Mesenchymal stem cell (in vitro differentiated cells and primary cell): ENCODE measurements at places on chromosomes 2 and 18.

DNA sequence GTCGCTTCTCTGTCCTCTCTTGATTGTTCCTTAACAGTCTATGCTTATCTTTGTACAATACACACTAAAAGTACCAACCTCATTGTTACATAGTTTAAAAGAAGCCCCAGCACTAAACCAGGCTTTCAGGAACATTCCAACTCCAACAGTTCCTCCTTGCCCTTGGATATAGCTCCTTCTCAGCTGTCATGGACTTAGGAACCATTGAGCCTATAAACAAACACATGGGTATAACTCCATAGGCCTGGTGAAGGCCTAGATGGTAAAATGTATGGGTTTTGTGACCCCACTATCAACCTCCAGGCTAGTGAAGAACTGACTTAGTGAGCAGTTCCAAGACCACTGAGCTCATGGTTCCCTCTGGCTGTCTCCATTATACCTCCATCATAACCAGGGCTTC, 74.8 kb upstream of the SLC39A10 start:
- H3K36me3 ChIP-seq = no peaks in the 10 kb centered on the region
- no peak overlapping the region for H3K4me3 ChIP-seq
- H3K27me3 ChIP-seq = no peaks in the 10 kb centered on the region
- DNase-seq = no peak
- H3K27ac ChIP-seq = no peak overlapping the region
- H3K4me1 ChIP-seq = no peaks in the 10 kb centered on the region

- DNase-seq = no peak
- no peak overlapping the region for H3K27ac ChIP-seq
- H3K4me1 ChIP-seq = no peaks in the 10 kb centered on the region
- H3K27me3 ChIP-seq = no peaks in the 10 kb centered on the region
- no peak overlapping the region for H3K4me3 ChIP-seq
Observed at GRCh38 chr2:181851726-181852125, 39.8 kb upstream of the ITPRID2 start.

GRCh38 chr2:3611589-3611988, 16.7 kb downstream of the COLEC11 start:
- DNase-seq = no peak
- H3K27me3 ChIP-seq = peaks cover 15% of the 10 kb centered on the region
- no peak overlapping the region for H3K27ac ChIP-seq
- H3K36me3 ChIP-seq = no peaks in the 10 kb centered on the region
- H3K4me1 ChIP-seq = no peaks in the 10 kb centered on the region

DNA sequence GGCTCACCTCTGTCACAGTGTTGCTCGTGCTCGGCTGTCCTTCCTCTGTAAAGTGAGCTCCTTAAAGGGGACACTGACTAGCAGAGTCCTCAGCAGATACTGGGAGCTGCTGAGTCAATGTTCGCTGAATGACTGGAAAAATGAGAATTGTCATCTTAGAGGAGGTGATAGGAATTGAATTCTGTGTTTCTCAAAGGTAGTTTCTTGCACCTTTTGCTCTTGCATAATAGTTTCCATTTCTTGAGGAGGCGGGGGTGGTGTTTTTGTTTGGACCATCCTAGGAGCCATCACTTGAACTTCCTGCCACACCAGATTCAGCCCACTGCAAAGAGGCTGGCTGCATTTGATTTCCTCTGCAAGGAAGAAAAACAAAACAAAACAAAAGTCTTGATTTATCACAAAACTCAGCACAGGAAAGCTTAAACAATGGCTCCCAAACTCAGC, 11.4 kb upstream of the RFX8 start:
- H3K4me1 ChIP-seq = no peaks in the 10 kb centered on the region
- H3K36me3 ChIP-seq = no peaks in the 10 kb centered on the region
- H3K27me3 ChIP-seq = no peaks in the 10 kb centered on the region
- H3K27ac ChIP-seq = no peak overlapping the region
- no peak overlapping the region for H3K4me3 ChIP-seq

DNA sequence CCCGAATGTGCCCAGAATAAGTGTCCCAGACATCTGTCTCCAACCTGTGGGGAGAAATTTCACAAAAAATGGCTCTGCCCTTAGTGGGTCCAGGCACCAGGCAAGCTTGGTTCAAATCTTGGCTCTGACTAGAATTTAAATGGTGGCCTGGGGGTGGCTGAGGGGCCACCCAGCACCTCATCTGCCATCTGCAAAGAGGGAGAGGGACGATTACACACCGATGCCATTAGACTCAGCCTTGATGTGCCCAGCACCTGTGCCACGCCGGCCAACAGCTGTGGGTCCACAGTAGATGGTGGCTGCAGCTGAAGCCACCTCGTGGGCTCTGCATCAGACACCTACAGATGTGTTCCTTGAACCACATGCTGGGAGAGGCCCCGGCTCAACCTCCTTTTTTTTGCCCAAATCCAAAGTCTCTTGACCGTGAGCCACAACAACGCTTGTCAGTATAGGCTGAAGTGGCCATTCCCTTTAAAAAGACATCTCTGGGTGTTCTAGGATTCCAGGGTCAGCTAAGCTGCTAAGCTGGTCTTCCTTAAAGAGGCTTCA, 222.0 kb upstream of the RAB6C start:
- no peak for DNase-seq
- H3K4me3 ChIP-seq = no peak overlapping the region
- H3K4me1 ChIP-seq = peaks cover 1% of the 10 kb centered on the region
- peaks cover 9% of the 10 kb centered on the region for H3K27me3 ChIP-seq
- no peaks in the 10 kb centered on the region for H3K36me3 ChIP-seq
- no peak overlapping the region for H3K27ac ChIP-seq

DNA sequence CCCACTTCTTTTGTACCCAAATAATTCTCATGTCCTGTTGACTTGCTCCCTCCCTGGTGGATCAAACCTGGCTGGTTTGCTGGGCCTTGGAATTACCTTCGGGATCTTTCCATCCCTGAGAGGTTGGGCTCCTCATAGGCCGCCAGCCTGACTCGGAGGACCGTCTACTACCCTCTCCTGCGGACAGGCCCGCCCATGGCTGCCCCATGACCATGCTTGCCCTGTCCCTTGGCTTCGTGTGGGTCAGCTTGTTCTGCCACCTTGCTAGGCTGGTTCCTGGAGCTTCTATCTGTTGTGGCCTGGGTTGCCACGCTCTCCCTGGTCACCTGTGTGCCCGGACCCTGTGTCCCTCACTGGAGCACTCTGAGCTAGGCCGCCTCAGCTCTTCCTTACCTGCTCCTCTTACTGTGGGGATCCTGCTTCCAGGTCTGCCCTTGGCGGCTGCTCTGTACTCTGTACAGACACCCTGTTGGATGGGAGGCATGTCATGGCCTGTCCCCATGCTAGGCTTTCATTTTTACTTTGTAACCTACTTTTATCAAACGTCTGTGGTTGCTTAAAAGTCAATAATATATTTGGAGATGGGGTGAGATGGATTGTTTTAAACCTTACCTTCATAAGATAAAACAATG, 29.7 kb upstream of the FHL2 start:
- H3K27me3 ChIP-seq = peaks cover 42% of the 10 kb centered on the region
- H3K4me1 ChIP-seq = no peaks in the 10 kb centered on the region
- no peak for DNase-seq
- no peaks in the 10 kb centered on the region for H3K36me3 ChIP-seq
- no peak overlapping the region for H3K27ac ChIP-seq

GRCh38 chr2:15299904-15300520, 261.1 kb downstream of the NBAS start:
- H3K4me3 ChIP-seq = no peak overlapping the region
- H3K36me3 ChIP-seq = peaks cover 44% of the 10 kb centered on the region
- H3K27ac ChIP-seq = no peak overlapping the region
- peaks cover 3% of the 10 kb centered on the region for H3K4me1 ChIP-seq
- no peak for DNase-seq
- H3K27me3 ChIP-seq = no peaks in the 10 kb centered on the region
